ENCODE measurements at places on chromosomes 3 and 15.

DNA sequence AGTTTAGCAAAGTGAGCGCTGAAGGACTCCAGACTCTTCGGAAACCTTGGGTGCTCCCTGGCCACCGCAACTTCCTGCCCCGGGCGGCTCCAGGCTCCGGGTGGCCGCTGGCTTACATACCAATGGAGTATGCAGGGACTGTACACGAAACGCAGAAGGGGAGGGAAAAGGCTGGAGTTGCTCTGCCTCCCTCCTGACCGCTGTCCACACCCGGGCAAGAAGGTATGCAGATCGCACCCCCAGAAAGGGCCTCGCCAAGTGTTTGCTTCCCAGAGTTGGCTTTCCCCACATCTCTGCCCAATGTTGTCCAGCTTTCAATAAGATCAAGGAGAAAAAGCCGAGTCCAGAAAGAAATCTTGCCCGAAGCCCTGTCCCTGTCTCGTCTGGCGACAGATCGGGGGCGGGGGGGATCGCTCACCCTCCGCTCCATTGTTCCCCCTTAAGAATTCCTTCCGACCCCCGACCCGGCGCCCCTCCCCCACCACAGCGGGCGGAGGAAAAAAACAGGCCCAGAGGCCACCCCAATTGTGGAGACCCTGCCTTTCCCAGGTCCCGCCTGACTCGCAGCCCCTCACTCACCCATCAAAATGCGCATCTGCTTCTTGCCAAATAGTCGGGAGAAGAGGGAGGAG, 533 bp downstream of the ARF4 start:
- peak; percentile 77 for DNase-seq

GRCh38 chr3:15333956-15334263, 1.5 kb upstream of the SH3BP5 start:
- DNase-seq: no peak

DNA sequence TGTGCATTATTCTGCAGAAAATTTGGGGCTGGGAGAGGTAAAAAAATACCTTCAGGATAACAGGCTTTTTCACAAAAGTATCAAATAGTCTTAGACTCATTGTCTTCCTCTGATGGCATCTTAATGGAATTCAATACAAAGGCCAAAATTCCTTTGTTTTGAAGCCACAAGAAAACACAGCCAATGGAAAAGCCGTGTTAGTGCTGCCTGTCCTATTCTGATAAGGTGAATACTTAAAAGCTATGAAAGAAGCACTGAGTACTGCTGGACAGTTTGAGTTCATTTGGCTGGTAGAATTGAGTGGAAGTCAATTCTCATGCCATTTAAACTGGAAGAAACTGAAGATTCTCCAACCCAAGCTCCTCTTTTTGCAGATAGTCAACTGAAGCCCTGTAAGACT, 395.3 kb upstream of the TPRG1 start:
- no peak for DNase-seq

- peak; percentile 67 for DNase-seq
These were observed 58.8 kb downstream of the ARHGAP31 start for GRCh38 chr3:119352863-119353527.

DNA sequence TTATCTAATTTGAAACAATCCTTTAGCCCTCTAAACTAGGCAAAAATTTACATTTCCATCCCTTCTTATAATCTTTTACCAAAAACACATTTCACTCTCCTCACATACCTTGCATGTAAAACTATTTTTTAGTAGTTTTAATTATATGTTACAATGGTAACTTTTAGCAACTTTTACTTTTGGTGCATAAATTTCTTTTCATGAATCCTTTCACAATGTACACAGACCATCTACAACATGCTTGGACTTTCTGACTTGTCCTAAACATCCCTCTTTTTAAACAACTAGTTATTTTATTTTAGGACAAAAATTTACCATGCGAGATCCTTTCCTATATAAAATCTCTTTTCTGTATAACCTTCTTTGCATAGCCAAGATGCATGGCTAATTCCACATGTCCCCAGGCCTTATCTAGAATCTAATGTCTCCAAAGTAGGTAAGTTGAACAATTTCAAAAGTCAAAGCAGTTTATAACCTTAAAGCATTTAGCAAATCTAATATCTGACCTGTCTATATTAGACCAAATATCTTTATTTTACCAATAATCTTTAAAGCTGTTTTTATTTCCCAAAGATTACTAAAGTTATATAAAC, 14.4 kb upstream of the ALDH1L1 start:
- no peak for DNase-seq

DNA sequence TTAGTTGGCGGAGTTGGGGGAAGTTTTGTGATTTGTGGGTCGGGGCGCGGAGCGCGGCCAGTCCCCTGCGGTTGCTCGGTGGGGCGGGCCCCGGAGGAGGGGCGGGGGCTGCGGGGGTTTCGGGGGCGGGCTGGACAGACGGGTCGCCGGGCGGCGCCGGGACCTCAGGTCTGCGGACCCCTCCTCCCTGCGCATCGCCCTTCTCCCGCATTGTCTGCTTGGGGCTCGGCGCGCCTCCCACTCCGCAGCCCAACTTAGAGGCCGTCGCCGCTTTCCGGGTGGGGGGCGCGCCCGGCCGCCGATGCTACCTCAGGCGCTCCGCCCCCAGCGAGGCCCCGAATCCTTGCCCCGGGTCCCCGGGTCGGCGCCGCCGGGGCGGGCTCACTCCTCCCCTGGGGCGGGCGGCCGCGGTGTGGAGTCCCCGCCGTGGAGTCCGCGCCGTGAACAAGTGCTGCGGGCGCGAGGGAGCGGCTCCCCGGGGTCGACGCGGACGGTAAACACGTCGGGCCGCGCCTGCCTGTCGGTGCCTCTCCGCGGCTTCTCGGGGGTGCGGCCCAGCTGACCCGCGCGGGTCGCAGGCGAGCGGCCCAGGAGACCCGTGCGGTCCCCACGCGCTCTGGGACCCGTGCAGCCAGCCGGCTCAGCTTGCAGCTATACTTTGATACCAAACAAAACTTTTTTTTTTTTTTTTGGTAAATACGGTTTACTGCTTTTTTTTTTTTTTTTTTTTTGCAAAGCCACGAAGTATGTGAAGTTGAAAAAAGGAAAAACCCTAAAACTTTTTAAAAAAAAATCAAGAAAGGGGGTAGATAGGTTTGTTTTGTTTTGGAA, 624 bp downstream of the AKAP13 start:
- DNase-seq: peak; percentile 63

DNA sequence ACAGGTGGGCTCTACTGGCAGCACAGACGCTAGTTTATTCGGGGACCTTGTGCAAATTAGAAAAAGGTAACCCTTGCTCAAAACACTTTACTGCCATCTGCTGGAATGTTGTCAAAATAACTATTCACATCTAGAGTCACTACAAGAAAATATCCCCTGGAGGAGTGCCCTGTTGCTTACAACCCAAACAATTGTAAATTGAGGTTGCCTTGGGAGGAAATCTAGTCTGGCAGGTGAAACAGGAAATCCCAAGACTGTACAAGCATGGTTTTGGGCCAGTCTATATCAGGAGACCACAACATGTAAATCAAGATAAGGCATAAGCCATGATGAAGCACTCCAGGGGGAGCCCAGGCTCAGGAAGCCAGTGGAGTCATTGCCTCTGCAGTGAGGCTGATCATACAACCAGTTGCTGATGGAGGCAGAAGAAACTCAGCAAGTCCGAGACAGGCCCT, 136.8 kb upstream of the ACP3 start:
- peak; percentile 55 for DNase-seq

- no peak for DNase-seq
These were observed 260.4 kb upstream of the GPR149 start for GRCh38 chr3:154690413-154690812.

DNA sequence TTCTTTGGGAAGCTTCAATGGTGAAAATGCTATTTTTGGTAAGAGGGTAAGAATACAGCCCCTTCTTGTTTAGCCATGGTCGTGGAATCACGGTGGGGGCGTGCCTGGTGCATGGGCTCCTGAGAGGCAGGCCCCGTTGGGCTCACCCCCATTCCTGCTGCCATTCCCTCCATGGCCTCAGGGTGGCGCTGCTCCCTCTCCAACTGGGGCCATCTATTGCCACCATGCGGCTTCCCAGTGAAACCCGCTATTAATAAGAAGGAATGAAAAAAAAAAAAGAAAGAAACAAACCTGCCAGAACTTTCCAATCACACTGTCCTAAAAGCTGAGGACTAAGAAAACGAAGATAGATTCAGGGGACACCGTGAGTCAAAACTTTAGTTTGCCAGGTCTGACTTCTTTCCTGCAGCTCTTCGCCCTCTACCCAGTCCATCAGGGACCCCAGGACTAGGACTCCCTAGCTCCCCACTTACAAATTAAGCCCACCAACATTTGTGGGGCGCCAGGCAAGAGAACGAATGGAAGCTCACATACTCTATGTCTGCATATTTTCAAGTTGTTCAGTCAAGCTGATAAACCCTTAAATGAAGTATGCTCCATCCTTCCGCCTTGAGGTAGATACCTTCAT, 30.6 kb upstream of the ABHD2 start:
- DNase-seq: peak; percentile 97

DNA sequence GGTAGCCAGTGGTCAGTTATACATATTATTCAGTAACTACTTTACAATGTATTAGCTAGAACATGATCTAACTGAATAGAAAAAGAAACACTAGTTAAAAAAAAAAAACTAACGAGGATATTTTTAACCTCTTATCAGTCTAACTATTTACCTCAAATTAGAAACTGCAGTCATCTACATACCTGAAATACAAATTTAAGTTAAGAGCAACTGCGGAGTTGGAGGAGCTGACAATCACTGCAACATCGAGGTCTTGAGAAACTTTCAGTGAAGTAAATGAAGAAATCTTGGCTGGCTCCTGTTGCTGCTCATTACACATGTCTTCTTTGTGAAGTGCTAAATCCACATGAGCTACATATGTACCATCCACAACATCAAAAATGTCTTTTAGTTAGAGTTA, 6.5 kb downstream of the SPG11 start:
- DNase-seq: no peak

DNA sequence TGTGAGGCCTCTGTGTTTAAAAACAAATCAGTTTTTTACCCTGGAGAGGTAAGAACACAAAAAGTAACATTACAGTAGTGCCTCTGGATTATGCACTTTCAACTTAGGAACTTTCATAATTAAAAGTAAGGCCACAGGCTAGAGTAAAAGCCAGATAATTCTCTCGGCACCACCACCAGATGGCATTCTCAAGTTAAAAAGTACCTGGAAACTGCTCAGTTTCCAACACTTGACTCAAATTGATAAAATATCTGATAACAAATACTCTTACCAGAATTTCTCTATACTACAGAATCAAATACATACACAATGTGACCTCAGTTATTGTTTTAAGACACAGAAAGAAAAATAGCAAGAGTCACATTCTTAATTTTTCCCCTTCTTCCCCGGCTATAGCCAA, 19.9 kb downstream of the SPICE1 start:
- DNase-seq: peak; percentile 51

DNA sequence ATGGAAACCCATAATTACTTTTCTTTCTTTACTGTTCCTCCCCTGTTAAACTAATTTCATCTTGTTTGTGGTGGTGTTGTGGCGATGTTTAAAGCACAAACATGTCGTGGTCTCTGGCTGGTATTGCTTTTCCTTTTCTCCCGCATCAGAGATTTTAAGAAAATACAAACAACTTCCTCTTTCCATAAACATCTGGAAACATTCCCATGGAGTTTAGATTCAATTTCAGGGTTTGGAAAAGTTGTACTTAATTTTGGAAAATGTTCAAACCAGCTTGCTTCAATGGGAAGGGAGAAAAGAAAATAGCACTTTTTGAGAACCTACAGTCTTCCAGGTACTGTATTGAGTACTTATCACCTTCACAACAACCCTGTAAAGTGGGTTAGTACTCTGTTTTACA, 30.4 kb downstream of the STARD9 start:
- peak; percentile 26 for DNase-seq

DNA sequence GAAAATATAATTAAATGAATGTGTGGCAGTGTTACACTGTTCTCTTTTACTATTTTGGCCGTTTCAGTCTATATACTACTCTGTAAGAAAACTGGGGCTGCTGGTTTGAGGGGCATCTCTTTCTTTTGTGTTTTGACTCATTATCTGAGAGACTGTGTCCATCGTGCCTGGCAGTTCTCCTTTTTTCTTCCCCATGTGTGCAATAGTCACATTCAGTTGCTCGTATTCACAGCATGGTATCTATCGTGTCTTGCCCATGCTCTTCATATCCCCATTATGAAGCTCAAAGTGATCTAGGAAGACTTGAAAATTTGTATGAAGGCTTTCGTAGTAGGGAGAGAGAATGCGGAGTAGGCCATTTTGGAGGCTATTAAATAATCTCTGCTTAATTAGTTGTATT, 29.8 kb upstream of the FAH start:
- DNase-seq: peak; percentile 56

DNA sequence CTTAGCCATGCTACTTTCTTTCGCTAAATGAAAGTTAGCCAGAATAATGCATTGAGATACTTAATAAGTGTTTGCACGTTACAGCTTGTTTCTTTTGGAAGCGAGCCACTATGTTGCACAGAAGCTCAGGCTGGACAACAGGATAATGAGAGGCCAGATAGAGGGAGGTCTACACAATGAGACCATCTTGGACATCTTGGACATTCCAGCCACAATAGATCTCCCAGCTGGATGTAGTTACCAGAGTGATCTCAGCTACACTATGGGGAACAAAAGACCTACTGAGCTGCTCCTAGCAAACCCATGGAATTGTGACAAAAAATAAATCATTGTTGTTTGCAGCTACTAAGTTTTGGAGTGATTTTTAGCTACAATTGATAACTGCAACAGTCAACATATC, 540.1 kb upstream of the SEMA6D start:
- no peak for DNase-seq

DNA sequence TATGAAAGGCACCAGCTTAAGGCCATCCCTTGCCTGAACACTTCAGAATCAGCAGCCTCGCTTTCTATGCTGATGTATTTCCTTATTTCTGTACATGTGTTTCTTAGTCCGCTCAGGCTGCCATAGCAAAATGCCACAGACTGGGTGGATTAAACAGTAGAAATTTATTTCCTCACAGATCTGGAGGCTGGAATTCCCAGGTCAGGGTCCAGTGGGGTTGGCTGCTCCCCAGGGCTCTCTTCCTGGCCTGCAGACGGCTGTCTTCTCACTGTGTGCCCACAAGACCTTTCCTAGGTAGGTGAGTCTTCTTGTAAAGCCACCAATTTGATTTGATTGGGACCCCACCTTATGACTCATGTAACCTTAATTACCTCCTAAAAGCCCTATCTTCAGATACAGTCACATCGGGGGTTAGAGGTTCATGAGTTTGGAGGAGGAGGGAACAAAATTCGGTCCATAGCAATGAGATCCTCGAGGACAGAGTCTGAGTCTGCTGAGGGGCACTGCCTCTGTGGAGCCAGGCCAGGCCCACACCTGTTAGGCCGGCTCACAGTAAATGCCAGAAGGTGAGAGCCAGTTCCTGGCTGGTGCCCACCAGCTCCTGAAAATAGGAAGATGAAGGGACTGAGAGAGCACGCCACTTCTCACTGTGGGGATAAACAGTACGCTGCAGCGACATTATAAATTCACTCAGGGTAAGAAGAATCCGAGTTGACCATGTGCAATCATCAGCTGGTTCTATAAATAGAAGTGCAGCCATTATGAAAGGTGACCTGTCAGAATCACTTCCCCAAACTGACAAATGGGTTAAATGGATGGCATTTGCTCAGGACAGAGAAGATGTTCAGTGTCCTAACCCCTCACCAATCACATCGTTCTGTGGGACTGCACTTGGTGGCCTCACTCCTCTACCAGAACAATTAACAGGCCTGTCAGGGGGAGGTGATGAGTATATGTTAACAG, 41.1 kb downstream of the CTXND1 start:
- DNase-seq: no peak
